ENCODE measurements at places on chromosomes 6 and 20.

GRCh38 chr6:36697481-36697903, at the start of gene RAB44:
Gene RAB44 (plus strand): TSS chr6:36697826. CDS start chr6:36704236, 6,410 bp downstream.
- peak; percentile 44 for DNase-seq

DNA sequence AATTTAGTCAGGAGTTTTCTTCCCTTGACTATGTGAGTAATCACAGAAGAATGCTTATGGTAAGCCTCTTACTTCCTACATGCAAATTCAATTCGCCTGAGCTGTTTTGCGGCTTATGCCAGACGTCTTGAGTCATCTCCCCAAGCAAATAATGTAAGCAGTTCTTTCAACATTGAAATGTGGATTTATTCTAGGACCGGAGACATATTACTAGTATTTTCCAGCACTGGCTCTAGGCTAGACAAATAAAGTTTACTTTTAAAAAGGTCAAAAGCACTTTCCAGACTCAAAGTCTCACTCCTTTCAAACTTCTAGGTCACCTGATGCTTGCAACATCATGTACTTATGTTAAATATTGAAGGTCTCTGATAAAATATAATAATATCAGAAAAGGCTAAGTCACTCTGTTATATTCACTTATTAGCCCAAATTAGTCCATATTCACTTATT, 38.1 kb upstream of the NOX3 start:
- DNase-seq, result no peak

DNA sequence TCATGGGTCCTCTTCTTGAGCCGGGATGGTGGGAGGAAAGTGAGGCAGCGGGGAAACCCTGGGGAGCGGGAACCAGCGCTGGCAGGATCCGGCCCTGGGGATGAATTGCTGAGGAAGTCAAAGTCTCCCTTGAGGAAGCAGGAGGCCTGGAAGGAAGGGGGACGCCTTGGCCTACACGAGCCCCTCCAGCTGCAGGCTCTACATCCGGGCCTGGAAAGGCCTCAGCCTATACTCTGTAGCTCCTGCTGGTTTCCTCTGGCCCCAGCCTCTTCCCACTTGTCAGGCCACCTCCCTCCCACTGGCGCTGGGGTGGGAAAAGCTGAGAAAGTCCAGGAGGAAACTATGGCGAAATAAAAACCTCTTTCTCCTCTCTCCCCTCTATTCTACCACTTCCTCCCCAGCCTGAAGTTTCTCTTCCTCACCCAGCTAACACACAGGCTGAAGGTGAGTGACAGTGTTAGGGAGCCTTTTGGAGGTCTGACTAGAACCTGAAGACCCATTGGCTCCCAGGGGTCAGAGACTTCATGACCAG, 14.9 kb downstream of the TREML2 start:
- DNase-seq, result no peak

- DNase-seq, result no peak
Measured at GRCh38 chr6:129902681-129903080, 41.6 kb upstream of the TMEM244 start.

DNA sequence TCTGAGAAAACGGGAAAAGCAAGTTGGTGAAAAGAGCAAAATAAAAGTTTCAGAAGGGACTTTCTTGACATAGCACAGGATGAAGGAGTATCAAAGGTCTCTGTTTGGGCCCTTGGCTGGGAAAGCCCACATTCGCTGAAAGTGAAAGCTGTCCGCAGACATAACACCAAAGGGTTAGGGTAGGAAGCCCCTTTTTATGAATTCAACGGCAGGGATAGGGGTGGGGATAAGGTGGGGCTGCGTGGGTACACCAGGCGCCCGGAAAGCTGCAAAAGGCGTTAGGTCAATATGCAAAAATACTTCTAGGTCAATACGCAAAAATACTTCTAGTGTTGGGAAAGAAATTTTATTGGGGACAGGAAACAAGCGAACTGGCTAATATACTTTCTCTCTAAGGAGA, 135.1 kb downstream of the OR2B2 start:
- DNase-seq, result no peak

DNA sequence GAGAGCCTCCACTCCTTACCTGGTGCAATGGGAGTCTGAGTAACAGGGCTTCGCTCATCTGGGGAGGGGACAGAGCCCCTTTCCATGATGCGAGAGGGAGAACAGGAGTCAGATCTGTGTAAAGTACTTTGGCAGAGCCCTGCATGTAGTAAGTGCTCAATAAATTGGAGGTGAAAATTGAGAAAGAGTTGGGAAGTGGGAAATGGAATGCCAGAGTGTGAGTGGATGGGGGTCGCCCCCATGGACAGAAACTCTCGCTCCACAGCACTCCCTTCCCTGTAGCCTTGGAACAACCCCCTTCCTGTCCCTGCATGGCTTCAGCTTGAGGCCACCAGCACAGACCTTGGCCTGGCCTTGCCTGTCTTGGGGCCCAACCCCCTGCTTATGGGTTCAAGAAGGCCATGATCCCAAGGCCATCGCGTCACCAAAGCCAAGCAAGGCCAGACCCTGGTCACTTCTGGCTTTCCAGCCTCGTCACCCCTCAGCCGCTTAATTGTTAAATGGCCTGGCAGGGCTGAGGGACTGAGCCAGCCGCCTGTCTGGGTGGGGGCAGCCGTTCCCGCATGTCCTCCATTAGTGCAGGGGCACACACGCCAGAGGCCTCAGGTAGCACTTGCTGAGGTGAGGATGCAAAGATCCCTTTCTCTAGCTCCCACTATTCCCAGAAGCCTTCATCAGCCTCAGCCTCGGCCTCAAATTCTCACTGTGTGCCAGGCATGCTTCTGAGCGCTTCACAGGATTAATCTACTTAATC, 93.7 kb upstream of the PTPN1 start:
- no peak for DNase-seq

DNA sequence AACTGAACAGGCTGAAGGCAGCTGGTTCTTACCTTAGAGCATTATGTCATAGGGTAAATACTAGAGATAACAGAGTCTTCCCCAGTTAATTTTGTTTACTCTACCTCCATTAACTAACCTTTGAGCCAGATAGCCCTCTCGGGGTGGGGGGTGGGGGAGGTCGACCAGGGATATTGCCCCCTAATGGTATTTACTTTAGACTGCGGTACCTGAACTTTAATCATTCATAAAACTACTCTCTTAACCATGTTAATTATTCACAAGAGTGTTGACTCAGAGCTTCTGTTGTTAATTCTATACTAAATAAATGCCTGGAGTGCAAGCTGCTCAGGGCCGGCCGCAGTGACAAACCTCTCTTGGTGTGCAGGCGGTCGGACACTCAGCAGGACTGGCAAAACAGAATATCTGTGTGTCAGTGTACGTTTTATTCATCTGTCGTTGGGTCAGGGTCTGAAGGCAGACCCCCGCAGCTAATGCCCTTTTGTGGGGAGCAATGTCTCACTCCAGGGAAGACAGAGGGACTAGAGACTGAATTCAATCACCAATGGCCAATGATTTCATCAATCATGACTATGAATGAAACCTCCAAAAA, 152.4 kb upstream of the COL21A1 start:
- no peak for DNase-seq

GRCh38 chr6:17178754-17179529, 77.1 kb downstream of the STMND1 start:
- DNase-seq, result no peak

GRCh38 chr6:134590004-134590403, 272.1 kb upstream of the SGK1 start:
- no peak for DNase-seq

DNA sequence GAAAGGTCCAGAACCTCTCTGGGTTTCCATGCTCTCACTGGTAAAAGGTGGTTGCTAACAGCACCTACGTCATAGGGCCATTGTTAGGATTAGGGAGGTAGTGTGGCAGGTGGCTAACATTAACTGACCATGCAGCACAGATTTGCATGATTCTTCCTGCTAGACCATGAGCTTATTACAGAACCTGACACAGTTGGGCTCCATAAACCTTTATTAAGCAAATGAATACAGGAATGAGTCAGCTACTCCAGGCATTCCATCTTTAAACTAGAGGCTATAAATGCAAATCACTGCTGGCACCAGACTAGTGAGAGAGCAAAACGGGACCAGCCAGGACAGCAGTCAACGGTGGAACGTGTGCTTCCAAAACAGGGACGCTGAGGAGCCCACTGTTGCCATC, 440.1 kb downstream of the PTPRT start:
- no peak for DNase-seq

DNA sequence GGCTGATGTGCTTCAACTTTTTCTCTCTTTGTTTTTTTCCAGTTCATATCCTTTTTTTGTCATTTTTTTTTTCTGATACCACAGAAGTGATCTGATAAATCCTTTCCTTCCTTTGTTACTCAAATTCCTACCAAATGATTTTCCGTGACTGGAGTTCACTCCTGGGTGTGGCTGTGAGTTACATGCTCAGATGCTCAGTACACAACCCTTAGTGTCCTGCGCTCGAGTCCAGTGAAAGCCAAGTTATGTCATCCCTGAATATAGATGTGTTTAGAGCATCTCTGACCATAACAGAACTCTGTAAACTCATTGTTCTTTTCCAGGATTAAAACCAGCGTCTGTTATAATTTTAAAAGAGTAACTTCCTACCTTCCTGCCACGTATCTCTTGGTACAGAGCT, 147.2 kb upstream of the AKAP12 start:
- DNase-seq, result no peak

GRCh38 chr6:168134560-168135201, 55.7 kb upstream of the FRMD1 start:
- DNase-seq, result no peak

- DNase-seq, result peak; percentile 54
Measured at GRCh38 chr6:159829526-159829925, 29.4 kb downstream of the PNLDC1 start.

- no peak for DNase-seq
Measured at GRCh38 chr6:81865712-81866111, 113.2 kb upstream of the TENT5A start.

GRCh38 chr6:148957752-148958151, 210.9 kb downstream of the UST start:
- DNase-seq, result no peak

DNA sequence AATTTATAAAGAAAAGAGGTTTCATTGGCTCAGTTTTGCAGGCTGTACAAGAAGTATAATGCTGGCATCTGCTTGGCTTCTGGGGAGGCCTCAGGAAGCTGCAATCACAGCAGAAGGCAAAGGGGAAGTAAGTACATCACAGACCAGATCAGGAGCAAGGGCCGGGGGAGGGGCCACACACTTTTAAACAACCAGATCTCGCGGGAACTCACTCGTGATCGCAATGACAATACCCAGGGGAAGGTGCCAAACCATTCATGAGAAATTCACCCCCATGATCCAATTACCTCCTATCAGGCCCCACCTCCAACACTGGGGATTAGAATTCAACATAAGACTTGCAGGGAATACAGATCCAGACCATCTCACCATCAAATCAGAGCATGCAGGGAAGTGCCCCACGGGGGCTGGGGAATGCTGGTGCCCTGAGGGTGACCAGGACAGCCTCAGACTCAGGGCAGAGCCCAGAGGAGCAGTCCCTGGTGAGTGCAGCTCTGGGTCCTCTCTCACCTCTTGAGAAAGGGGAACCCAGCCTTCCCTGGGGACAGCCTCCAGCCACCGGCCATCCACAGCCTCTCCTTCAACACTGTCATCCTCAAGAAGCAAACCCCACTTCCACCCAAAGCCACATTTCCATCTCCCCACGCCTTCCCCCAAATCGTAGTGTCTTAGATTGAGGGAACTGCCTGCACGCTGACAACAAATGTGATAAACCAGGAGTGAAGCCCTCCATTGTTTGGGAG, 80.7 kb downstream of the ANKRD60 start:
- DNase-seq, result no peak

DNA sequence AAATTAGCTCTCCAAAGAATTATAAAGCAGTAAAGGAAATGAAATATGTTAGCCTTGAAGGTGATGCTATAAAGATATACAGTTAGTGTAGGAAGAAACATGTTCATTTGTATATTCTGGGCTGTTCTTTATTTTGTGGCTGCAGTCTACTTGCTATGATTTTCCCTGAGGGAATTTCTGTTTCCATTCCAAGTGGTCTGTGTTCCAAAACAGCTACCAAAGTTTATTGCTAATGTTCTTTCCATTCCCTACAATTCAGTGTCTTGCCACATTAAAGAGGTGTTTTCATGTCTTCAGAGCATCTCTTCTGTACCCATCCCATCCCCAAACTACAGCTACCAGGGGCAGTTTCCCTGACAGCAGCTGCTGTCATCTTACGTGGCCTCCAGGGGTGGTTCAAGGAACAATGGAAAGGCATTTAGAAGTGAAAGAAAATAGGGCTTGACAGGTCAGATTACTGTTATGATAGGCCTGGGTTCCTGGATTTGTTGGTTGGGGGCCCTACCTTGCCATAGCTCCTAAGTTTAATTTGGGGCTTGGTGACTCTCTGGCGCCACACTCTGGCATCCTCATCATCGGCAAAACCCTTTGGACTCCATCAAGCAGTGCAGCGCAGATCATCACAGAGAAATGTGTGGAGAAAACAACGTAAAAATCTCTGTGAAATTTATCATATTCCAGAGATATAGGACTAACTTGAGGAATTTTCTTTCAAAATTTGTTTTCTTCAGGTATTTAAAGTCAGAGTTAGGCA, 33.8 kb upstream of the AIG1 start:
- DNase-seq, result peak; percentile 3

DNA sequence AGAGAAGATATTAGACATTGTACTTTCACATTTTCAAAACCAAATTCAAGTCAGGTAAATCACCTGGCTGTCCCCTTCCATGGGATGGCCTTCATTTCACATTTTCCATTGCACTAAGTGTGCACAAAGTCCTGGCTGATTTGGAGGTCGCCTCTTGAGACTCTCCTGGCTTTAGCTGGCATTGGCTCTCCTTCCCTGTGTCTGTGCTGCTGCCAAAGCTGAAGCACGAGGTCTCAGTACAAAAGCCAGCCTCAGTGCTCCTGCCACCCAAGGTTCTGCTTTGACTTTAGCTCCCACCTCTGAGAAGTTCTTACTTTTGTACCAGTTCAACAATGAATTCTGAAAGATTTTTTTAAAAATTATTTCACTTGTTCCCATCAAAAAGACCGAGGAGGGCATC, 289.2 kb upstream of the CNR1 start:
- DNase-seq, result no peak

- no peak for DNase-seq
Measured at GRCh38 chr20:19427913-19428312, 215.5 kb downstream of the SLC24A3 start.

- peak; percentile 46 for DNase-seq
Measured at GRCh38 chr6:27693766-27694546, 218.2 kb downstream of the OR2B2 start.

GRCh38 chr6:54981276-54981609, 134.7 kb downstream of the FAM83B start:
- no peak for DNase-seq

GRCh38 chr6:134701301-134701700, 248.6 kb downstream of the ALDH8A1 start:
- no peak for DNase-seq

DNA sequence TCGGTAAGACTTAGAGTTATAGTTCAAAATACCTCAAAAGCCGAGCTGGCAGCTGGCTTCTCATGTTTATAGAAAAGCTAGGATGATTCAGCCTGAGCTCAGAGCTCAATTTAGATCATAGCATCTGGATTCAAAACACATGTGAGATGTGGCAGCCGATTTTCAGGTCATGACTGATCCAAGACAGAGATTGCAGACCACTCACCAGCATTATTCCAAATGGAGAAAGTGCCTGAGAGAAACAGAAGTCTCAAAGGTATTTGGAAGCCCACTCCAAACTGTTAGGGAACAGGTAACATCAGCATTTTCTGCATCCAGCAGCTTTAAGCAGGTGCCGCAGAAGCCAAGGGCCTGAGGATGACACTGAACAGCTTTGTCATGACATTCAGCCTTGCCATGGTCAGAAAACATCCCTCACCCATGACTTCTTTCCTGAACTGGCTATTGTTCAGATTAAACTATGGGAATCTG, 102.2 kb downstream of the BACH2 start:
- DNase-seq, result no peak
